ENCODE measurements at places on chromosomes 2 and 18.

GRCh38 chr18:49486606-49486952, 455 bp downstream of the C18orf32 start:
- DNase-seq = no peak

DNA sequence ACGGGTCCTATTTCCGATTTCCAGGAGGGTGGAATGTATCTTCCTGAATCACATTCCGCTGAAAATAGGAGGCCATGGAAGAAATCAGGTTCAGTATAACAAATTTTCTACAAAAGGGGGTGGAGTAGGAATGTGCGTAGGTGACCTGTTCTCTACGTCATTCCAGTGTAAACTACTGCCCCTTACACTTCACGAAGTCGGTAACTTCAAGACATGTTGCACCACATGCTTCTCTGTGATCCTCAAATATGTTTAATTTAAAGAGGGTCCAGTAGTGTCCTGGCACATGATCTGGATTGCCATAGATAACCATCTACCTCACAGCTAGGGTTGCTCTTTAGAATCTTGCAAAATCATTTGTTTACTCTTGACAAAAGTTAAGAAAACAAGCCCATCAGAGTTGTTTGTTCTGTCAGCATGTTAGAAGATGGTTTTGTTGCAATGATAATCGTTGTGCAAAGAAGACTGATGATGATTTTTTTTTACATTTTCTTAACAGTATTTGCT, 7.5 kb upstream of the CPS1 start:
- no peak for DNase-seq

GRCh38 chr2:138087751-138088593, 123.7 kb downstream of the HNMT start:
- DNase-seq = no peak

- DNase-seq = peak; percentile 58
Observed at GRCh38 chr2:64338910-64339500, 115.0 kb upstream of the LGALSL start.

- no peak for DNase-seq
Observed at GRCh38 chr2:241695651-241696050, 6.2 kb upstream of the ING5 start.

GRCh38 chr18:66971960-66972359, 368.1 kb upstream of the CDH19 start:
- no peak for DNase-seq

DNA sequence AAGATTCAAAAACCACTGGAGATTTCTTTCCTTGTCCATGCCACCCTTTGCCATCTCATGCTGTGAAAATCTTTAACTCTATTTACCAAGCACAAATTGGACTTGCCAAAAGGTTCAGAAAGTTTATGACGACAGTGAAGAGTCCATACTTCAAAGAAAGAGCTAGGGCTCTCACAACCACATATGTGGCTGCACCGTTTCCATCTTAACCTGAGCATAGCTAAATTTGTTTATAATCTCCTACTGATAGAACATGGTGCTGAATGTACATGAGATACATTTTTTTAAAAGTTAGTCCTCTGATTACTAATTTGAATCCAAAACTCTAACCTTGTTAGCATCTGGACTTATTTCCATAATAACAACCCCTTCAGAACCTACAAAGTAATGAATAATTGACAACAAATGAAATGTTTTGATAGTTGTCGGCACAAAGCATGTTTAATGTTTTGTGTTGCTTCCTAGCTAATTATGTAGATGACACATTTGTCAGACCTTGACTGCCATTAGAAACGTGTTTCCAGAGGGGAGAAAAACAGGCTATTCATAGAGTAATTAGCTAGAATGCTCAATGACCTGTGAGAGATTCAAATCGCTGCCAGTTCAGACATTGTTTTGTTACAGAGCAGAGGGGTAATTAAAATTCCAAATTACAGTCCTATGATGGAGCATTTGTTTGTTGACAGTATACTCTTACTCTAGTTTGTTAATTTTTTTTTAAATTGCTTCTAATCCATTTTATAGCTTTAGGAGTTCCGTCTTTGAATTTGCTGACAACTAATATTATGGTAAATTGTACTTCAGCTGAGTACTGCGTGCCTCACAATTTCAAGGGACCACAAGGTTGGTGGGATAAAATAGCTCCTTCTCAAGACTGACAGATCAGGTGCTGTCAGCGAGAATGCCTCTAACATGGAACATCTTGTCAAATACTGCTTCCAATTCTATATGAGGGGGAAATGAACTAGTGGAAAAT, 31.8 kb downstream of the ARHGAP15 start:
- DNase-seq = no peak

- DNase-seq = no peak
Observed at GRCh38 chr2:179340678-179341077, 76.0 kb upstream of the SESTD1 start.

GRCh38 chr2:151277067-151277466, 12.4 kb downstream of the NMI start:
- DNase-seq = no peak

DNA sequence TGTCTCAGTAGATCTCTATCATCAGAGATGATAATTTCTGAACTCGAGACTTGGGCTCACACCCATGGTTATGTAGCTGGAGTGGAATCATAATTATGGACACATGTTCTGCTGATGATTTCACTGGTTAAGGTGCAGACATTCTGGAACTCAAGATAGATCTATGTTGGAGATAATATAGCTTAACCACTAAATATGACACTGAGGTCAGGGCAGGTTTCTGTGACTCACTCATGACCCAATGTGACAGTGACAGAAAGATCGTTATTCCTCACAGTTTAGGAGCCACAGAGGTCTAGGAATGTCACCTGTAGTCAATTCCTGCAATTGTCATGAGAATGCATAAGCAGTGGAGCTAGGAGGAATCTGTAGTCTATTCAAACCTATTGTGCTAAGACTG, 828.6 kb downstream of the TRIB2 start:
- no peak for DNase-seq

- DNase-seq = no peak
Observed at GRCh38 chr2:6083136-6083535, 391.0 kb downstream of the SOX11 start.
